Endodermal cell (in vitro differentiated cells): ENCODE measurements at places on chromosomes 13 and 19.

- no peak for DNase-seq
Measured at GRCh38 chr19:28296506-28296905, 916.4 kb downstream of the UQCRFS1 start.

DNA sequence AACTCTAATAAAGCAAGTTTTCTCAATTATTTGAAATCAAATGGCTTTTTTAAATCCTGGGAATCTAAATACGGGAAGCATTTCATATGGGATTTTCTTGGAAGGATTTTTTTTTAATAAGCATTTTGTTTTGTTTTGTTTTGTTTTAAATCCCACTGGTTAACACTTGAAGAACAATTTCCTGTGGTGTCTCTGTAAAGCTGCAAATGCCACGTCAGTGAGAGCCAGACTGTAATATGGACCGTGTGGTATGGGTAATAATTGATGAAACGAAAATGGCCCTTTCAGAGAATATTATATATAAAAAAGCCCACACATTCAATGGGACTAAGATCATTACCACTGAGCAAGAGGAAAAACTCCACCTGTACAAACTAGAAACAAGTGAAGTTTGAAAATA lies 33.9 kb upstream of the MIR17HG start:
- DNase-seq: no peak

GRCh38 chr13:93715866-93716265 lies 489.3 kb downstream of the GPC6 start:
- DNase-seq: no peak

GRCh38 chr13:52737965-52738364 lies 1.7 kb downstream of the CNMD start:
- DNase-seq: no peak

DNA sequence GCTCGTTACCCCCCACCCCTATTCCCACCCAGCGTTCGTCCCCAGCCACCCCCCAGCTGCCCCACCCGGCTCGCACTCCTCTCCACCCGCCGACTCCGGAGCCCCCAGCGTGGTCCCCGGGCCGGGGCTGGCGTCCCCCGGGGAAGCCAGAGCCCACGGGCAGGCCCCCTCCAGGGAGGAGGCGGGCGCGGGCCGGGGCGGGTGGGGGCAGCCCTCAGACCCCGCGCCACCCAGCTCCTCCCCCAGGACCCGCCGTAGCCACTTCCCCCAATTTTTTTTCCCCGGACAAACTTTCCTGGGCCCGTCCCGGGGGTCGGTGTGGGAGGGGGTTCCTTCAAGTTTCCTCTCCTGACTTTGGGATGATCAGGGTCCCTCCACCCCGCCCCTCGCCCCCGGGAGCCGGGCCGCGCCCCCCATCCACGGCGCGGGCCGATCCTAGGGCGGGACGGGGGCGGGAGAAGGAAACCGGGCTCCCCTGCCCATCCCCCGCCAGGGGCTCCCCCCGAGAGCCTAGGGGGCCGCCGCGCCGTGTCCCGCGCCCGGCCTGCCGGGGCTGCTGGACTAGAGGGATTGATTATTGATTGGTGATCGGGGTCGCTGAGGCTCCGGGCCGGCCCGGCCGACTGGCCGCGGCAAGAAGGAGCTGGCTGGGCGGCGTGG lies 927 bp upstream of the TSHZ3 start:
- no peak for DNase-seq

- DNase-seq: peak; percentile 12
Measured at GRCh38 chr19:27742041-27742440, 1470.9 kb downstream of the UQCRFS1 start.

GRCh38 chr13:101382086-101382485 lies 34.2 kb downstream of the NALCN start:
- DNase-seq: peak; percentile 54

GRCh38 chr19:35044317-35045117 lies 3.0 kb downstream of the HPN start:
- DNase-seq: peak; percentile 93

GRCh38 chr13:64371045-64371444 lies 2859.1 kb downstream of the PCDH9 start:
- no peak for DNase-seq

GRCh38 chr13:60671386-60671785 lies 274.4 kb downstream of the TDRD3 start:
- no peak for DNase-seq

- no peak for DNase-seq
Measured at GRCh38 chr19:17398902-17399527, 5.0 kb upstream of the CCDC194 start.

DNA sequence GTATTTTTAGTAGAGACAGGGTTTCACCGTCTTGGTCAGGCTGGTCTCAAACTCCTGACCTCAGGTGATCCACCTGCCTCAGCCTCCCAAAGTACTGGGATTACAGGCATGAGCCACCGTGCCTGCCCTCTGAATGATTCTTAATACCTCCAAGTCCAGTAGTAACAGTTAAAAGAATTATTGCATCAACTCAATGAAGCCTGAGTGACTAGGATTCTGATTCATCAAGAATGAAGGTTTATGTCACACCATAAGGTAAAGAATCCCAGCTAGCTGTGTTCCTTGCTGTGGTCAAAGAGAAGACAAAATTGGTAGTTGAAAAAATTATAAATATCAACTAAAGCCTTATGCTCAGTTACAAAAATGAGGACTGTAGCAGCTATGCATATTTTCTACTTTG lies 81.2 kb upstream of the ABCC4 start:
- no peak for DNase-seq

- DNase-seq: peak; percentile 89
Measured at GRCh38 chr19:1449467-1450442, at the start of gene APC2. TSS of gene APC2 (plus strand) at chr19:1450121. CDS start at chr19:1453002, 2,881 bp downstream.

GRCh38 chr13:72820156-72820897 lies 38.4 kb downstream of the PIBF1 start:
- no peak for DNase-seq
